Fibroblast of villous mesenchyme (primary cell): ENCODE measurements at places on chromosomes 5 and 9. TPM values are rescaled to one million over a fixed set of nuclear protein-coding genes. Genes with fewer than 3 reads are reported as not detected.

GRCh38 chr9:120937127-120937526 is 10.5 kb upstream of the TRAF1 start:
- DNase-seq, result no peak

ZER1 gene
- 17.3 and 22.9 TPM in 2 replicates for total RNA-seq

SPIN1 gene
- 130 and 165 TPM in 2 replicates for total RNA-seq

GRCh38 chr9:37811906-37812476 is 11.4 kb downstream of the DCAF10 start:
- no peak for DNase-seq

SLC28A3 gene
- total RNA-seq, result 0.32 and 0.43 TPM in 2 replicates

GHR gene
- 0.97 and 2.2 TPM in 2 replicates for total RNA-seq

DNA sequence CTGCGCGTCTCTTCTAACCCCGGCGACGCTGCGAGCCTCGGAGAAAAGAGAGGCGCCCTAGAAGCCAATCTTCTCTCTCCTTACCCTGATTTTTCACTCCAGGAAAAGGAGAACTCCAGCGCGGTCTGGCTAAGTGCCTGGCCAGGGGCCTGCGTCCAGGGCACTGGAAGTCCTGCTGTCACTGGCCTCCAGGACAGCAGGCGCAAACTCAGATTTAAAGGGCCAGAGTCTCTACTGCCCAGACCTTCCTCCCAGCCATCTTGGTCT is 553 bp upstream of the FOXB2 start:
- no peak for DNase-seq

CTSL gene
- total RNA-seq, result 156 and 163 TPM in 2 replicates

CLINT1 gene
- 87.0 and 118 TPM in 2 replicates for total RNA-seq

GRCh38 chr5:170261528-170262043 is 28.8 kb downstream of the C5orf58 start:
- no peak for DNase-seq

GZMA gene
- total RNA-seq, result not detected in 2 replicates
